ENCODE measurements at places on chromosomes 1 and 21.

GRCh38 chr1:229412056-229412455, 21.8 kb downstream of the ACTA1 start:
- no peak for DNase-seq

DNA sequence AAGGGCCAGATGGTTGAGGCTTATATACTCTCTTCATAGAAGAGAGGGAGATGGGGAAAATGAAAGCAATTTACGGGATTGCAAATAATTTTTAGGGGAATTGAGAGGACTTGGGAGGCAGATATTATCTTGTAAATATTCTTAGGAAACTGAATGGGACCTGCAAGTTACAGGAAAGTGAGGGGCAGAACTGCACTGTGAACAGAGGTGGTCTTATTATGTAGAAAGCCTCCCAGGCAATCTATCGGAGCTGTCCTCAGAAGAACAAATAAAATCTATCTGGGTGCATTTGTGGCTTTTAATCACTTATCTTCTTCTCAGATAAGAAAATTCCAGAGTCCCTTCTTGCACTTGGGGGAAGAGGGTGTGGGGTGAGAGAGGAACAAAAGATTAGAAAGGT, 223.5 kb downstream of the RHOU start:
- DNase-seq, result no peak

DNA sequence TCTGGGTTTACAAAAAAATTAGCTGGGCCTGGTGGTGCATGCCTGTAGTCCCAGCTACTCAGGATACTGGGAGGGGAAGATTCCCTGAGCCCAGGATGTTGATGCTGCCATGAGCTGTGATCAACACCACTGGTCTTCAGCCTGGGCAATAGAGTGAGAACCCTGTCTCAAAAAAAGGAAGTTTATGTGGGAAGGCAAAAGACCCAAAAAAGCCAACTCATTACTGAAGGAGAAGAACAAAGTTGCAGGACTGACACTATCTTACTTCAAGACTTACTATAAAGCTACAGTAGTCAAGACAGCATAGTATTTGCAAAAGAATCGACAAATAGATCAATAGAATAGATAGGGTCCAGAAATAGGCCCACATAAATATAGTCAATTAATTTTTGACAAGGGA, 9.2 kb upstream of the PTGS2 start:
- no peak for DNase-seq

DNA sequence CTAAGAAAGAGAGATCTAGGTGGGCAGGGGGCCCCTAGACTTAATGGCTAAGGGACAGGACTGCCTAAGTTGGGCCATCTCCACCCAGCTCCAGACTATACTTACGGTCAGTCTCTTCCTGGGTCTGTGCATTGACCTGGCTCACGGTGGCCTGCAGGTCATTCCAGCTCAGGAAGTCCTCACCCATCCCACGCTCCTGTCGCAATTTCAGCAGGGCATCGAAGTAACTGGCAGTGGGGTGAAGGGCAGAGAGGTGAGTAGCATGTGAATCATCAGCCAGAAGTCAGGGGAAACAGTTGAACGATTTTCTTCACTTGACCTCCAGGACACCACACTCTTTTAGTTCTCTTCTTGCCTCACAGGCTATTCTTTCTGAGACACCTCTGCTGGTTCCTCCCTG, 20.5 kb downstream of the IQGAP3 start:
- DNase-seq, result no peak

DNA sequence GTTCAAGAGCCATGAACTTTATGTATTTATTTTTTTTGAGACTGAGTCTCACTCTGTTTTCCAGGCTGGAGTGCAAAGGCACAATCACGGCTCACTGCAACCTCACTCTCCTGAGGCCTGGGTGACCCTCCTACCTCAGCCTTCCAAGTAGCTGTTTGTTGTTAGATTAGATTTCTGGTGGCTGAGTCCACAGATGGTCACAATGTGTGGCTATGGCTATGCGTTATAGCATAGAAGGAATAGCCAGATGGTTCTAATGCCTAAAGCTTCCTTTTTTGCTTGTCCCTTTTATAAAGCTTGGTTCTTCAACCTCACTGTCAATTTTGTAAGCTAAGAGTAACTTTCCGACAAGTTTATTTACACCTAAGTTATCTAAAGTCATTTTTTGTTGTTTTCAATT, 62.3 kb upstream of the FMN2 start:
- no peak for DNase-seq

DNA sequence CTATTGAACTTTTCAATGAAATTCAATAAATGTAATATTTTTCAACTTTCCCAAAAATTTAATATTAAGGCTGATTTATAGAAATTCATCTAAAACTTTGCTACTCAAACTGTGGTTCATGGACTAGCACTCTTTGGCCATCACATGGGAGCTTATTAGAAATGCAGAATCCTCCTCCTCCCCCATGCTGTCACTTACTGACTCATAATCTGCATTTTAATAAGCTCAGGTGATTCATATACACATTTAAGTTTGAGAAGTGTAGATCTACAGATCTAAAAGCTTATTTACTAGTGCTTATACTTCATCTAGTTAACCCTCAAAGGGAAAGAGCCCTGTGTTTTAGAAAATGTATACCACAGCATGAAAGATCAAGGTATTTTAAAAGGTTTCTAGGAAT, 84.3 kb downstream of the HS2ST1 start:
- DNase-seq, result no peak

- no peak for DNase-seq
These were observed 27.2 kb downstream of the MRPL37 start for GRCh38 chr1:54227091-54227602.

GRCh38 chr1:64484651-64485050, 14.7 kb downstream of the CACHD1 start:
- no peak for DNase-seq

DNA sequence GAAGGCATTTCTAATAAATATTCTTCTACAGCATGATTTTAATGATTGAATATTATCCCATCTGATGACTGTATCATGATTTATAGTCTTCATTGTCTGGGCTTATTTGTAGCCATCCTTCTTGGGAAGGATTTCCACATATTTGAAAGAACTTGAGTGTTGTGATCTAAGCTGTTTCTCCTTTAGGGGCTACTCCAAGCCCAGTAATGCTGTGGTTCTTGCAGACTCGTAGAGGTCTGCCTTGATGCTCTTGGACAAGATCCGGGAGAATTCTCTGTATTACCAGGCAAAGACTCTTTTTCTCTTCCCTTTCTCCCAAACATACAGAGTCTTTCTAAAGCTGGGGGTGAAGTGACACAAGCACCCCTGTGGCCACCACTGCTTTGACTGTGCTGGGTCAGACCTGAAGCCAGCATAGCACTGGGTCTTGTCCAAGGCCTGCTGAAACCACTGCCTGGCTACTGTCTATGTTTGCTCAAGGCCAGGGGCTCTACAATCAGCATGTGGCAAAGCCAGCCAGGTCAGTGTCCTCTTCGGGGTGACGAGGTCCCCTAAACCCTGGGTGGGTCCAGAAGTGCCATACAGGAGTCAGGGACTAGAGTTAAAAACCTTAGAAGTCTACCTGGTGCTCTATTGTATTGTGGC, 107.4 kb downstream of the GIPC2 start:
- DNase-seq, result no peak

DNA sequence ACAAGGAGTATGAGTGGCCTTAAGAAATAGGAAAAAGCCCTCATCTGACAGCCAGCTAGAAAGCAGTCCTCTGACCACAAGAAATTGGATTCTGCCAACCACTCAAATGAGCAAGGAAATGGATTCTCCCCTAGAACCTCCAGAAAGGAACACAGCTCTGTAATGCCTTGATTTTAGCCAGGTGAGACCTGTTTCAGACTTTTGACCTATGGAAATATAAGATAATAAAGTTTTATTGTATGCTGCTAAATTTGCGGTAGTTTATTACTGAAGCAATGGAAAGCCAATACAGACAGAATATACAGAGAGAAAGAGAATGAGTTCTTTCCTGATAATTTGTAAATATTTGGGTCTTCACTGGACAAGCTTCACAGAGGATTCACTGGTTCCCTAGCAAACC, 28.8 kb upstream of the SELE start:
- DNase-seq, result no peak

GRCh38 chr21:42117229-42117966, 46.3 kb downstream of the UMODL1 start:
- DNase-seq, result peak; percentile 76

DNA sequence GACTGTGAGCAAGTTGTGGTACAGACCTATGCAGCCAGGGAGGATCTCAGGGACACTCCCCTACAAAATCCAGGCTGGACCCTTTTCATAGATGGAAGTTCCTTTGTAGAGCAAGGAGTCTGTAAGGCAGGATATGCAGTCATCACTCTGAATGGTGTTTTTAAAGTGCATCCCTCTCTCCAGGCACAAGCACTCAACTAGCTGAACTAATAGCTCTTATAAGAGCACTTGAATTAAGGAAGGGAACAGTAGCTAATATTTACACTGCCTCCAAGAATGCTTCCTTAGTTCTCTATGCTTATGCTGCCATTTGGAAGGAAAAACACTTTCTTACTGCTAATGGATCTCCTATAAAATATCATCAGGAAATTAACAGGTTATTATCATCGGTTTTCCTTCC, 27.0 kb upstream of the SMYD3 start:
- no peak for DNase-seq

GRCh38 chr1:9079988-9080704, 10.7 kb upstream of the SLC2A5 start:
- DNase-seq, result no peak

DNA sequence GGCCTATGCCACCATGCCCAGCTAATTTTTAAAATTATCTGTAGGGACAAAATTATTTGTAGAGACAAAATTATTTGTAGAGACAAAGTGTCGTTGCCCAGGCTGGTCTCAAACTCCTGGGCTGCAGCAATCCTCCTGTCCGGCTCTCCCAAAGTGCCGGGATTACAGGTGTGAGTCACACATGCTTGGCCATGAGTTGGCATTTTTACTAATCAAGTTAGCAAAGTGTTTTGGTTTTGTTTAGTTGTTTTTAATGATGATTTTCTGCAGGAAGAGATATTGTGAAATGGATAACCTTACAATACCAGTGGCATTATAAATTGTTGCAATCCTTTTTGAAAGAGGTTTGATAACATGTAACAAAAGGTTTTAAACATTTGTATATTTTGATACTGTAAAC, 65.3 kb upstream of the MAGI3 start:
- no peak for DNase-seq

DNA sequence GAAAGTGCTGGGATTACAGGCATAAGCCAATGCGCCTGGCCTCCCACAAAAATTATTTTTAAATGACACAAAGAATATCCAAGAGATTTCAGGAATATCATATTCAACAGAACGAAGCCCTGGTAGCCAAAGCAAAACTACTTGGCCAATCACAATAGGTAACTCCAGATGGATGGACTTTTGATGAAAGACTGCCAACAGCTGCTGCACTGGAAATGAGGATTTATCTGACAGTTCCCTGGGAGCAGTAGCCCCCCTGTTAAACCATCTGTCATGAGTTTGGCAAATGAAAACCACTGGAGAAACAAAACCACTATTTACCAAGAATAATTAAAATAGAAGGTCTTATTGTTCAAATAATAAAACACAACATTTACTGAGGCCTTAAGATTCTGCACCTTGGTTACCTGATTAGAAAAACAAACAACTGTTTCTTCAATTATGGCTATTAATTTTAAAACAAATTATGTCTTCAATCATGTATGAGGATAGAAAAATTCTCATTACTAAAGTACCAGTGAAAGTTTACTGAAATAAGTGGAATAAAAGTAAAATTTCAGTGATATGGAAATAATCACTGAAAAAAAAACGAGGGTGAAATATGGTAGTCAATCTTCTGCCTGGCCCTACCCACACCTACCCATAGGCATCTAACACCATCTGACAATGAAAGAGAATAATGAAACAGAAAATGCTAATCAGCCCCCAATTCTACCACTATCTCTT, 34.3 kb upstream of the PSMG1 start:
- no peak for DNase-seq

DNA sequence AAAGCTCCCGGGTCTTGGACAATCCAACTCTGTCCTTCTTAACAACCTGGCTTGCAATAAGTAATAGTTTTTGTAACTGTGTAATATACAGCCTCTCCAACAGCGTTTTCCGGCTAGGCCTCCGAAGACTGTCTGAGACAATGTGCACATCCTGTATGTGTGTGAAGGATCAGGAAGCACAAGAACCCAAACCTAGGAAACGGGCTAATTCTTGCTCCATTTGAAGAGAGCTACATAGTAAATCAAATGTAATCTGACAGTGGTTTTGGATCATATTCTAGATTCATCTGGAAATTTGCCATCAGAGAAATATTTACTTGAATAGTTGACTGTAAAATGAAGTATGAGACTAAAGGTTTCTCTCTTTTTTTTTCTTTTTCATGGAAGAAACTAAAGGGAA, 1.2 kb downstream of the GPR52 start:
- DNase-seq, result no peak

GRCh38 chr1:207309745-207310273, 11.7 kb upstream of the CD55 start:
- no peak for DNase-seq

DNA sequence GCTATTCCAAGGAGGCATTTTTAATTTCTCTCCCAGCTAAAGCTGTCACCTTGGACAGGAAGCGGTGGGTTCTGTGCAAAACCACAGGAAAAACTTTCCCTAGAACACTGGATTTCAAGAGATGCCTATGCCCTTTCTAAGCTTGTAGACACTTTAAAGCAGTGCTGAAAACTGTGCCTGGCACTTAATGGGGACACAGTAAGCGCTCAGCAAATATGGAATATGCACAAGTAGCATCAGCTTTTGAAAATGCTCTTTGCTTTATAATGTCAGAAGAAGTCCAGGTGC, 50.9 kb upstream of the TARBP1 start:
- DNase-seq, result no peak

GRCh38 chr21:44503901-44504399, 36.0 kb downstream of the KRTAP10-1 start:
- no peak for DNase-seq

DNA sequence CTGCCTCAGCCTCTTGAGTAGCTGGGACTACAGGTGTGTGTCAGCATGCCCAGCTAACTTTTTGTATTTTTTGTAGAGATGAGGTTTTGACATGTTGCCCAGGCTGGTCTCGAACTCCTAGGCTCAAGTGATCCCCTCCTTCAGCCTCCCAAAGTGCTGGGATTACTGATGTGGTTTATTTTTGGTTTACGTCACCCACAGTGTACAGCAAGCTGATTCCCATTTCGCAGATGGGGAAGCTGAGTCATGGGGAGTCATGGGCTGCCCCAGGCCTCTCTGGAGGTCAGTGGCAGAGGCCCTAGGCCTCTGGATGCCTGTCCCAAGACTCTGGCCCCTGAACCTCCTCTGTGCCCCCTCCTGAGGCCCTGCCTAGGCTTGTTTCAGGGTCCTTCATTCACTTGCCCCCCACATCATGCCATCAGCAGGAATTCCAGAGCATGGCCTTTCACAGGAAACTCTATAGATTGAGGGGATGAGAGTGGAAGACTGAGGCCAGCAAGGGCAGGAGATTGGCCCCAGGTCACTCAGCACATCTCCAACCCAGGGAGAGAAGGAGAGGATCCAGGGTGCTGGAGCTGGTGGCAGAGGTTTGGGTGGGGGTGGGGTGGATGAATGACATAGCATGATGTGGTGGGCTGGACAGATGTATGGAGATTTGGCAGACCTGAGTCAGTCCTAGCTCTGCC, 266.0 kb downstream of the PTPRU start:
- no peak for DNase-seq

DNA sequence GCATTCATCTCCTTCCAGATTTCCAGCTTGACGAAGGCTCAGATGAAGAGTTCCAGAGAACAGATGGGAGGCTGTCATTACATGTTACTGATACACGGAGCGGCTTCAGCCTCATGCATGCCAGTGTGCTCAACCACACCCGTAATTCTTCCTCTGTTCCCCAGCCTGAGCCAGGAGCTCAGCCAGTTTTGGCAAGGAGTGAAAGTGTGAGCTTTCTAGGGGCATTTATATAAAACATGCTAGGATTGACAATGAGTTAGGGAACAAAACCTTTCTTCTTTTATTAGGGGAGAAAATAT, 290.4 kb upstream of the PLXNA2 start:
- no peak for DNase-seq

GRCh38 chr21:15701830-15702229, 28.0 kb upstream of the USP25 start:
- DNase-seq, result no peak

Measured in activated CD4-positive, alpha-beta T cell treated with anti-CD3 and anti-CD28 coated beads, Interleukin-2, amount 50 U/mL, for 1 hour (primary cell).